ENCODE measurements at places on chromosomes 4 and X.

DNA sequence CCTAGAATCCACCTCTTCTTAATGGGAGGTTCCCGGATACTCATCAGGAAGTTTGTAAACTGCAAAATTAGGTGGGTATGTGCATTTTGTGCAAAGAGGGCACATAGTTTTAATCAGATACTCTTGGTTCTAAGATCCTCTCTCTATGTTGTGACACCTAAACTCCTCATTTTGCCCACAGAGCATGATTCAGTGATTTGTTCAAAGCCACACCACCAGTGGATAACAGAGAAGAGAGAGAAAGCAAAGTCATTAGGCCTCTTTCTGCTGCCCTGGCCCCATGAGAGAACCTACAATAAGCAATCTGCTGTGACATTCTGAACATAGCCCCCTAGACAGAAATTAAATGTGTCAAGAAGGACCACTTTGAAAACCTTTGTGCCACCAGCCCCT is 72.3 kb upstream of the STIM2 start:
- no peak for DNase-seq

- no peak for DNase-seq
Measured at GRCh38 chrX:150868625-150869024, 29.8 kb downstream of the CD99L2 start.

GRCh38 chrX:14598330-14598729 is 69.0 kb downstream of the GLRA2 start:
- no peak for DNase-seq

DNA sequence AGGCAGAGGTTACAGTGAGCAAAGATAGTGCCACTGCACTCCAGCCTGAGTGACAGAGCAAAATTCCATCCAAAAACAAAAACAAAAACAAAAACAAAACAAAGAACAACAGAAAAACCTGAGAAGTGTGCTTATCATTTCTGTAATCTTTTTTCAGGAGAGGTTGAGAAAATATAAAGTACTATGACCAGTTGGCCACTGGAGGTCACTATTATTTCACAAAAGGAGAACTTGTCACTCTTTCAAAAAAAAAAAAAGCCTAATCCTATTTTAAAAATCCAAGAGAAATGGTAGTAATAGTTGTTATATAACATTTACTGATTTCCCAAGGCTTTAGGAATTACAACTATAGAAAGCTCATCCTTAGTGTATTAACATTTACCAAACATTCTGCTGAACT is 24.9 kb upstream of the RNF150 start:
- no peak for DNase-seq

DNA sequence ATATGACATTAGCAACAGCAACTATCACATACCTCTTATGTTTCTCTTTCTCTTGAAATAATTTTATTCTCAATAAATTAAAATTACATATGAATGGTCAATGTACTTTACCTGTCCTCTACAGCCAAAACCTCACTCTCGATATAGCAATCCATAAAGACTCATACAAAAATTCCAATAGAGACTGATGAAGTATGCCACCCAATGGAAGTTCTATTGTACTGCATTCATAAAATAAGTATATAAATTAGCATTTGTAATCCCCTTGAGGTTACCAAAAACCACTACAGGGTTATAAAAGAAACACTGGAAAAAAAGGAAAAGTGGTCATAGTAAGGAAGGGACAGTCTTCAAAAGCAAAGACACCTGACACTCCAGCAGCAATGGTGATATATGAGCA is 32.8 kb downstream of the CLDN2 start:
- DNase-seq = no peak

GRCh38 chr4:159927781-159928180 is 824.9 kb downstream of the RAPGEF2 start:
- DNase-seq = no peak

DNA sequence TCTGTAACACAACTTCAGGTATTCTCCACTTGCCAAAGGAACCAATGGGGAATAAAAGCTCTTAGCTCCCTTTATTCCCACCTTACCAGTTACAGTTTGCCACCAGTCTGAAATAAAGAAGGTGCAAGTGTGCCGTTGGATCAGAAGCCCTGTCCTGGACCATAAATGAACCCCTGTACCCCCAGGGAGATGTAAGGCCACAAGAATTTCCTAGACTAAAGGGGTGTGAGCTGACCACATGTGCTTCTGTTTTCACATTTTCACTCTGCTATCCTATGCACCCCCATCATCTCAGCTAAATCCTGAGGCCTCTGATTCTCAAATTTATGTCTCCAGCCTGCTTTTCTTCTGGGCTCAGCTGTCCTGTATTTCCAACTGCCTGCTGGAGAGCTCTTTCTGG is 221.2 kb downstream of the SPRY1 start:
- no peak for DNase-seq

DNA sequence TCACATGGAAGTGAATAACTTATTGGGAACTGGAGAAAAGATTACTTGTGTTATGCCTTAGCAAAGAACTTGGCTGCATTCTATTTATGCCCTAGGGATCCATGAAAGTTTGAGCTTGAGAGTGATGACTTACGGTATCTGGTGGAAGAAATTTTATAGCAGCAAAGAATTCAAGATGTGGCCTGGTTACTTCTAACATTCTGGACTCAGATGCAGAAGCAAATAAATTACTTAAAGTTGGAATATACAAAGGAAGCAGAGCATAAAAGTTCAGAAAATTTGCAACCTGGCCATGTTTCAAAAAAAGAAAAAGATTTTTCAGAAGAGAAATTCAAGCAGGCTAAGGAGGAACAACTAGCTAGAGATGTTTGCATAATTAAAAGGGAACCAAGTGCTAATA is 252.3 kb upstream of the WDFY3 start:
- DNase-seq = no peak

DNA sequence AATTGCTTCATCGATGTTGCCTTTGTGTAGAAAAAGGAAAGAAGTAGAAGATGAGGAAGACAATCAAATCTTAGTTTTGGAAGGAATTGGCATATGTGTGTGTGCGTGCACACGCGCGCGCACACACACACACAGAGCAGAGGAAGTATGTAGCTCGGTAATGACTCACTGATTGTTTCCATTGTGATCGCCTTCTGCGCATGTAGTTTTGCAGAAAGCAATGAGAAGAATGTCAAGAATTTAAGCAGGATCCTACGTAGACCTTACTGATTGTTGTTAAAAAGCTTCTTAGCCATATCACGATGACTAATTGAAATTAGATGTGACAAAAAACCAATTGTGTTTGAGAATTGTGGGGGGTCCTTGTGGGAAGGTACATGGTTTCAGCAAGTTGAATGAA is 12.8 kb upstream of the LIMCH1 start:
- DNase-seq = no peak

GRCh38 chr4:176034499-176034898 is 31.1 kb upstream of the WDR17 start:
- no peak for DNase-seq

DNA sequence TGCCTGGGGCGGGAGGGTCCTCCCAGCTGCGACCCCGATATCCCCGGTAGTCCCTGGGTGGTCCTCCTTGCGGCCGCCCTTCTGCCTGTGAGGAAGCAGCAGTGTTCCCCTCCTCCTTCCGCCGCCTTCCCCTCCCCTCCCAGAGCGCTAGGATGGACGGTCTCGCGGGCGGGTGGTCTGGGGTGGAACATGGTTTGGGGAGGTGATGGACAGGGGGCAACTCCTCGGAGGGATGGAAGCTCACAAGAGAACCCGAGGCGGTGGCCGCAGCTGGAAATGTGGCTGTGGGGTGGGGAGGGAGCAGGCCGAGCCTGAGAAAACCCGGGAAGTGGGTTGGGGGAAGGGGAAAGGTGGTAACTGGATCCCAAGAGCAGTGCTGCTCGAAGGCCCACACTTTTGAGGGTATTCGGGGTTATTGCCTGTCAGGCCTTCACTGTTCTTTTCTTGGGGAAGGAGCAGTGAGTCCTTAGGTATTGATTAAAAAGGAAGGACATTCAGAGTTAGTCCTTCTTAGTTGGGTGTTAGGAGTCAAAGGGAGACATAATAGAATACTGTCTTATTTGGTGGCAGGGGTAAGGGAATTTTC is 581 bp downstream of the UBE2K start:
- no peak for DNase-seq

GRCh38 chr4:55269995-55270394 is 76.0 kb upstream of the SRD5A3 start:
- DNase-seq = no peak

DNA sequence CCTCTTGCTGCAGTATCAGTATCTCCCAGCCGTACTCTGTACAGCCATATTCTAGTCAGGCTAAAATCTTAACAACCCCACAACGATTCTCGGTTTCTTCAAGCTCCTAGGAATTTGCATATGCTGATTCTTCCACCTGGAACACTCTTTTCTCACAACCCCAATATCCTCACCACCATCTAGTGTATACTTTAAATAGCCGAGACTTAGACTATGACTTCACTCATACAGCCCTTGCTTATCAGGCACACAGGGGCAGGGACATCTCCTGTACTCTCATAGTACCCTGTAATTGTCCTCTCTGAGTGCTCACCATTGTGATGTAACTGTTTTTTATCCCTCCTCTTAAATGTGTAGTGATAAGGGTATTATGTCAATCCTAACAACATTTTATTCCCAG is 2126.4 kb upstream of the TENM3 start:
- DNase-seq = no peak

- no peak for DNase-seq
Measured at GRCh38 chr4:182801636-182802035, 115.5 kb downstream of the DCTD start.

DNA sequence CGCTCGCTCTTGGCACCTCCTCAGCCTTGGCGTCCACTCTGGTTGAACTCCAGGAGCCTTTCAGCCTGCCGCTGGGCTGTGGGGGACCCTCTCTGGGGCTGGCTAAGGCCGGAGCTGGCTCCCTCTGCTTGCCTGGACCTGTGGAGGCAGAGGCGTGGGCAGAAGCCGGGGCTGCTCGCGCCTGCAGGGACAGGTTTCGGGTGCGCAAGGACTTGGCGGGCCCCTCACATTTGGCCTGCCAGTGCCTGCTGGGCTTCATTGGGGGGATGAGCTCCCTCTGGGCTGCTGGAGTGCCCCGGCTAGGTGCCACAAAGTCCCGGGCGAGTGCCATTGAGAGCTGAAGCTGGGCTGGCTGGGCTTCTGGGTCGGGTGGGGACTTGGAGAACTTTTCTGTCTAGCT is 371.7 kb downstream of the FAM133A start:
- DNase-seq = no peak

DNA sequence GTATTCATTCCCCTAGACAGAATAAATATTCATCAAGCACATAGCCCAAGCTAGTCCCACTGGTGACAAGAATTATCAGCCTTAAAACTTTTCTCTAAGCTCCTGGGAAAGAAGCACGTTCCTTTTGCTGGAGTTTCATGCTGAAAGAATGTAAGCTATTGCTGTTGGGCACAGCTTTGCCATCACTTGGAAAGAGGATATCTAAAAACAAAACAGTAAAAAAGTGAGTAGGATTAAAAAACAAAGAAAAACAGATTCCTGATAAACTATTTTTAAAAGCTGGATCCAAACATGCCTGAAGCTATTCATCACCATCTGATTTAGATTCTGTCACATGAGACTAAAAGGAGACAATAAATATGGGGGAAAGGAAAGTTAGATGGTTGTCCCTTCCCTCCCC is 176.8 kb downstream of the SCFD2 start:
- DNase-seq = no peak

DNA sequence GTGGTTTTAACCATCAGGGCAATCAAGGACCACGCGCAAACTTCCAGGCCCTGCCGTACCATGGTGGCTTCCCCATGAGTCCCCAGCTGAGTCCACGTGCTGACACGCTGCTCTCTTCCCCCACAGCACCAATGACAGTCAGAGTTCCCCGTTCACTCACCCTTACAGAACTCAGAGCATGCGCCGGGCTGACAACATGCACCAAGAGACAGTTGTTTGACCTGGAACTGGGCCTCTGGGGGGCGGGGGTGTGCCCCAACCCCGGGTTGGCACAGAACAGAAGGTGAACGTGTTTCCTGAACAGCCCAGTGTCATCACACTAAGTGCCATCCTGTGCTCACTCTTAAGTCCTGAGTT is 29.4 kb downstream of the IRF2 start:
- DNase-seq = no peak

- DNase-seq = no peak
Measured at GRCh38 chr4:180710628-180711337, 1532.4 kb upstream of the TENM3 start.

- no peak for DNase-seq
Measured at GRCh38 chr4:128958194-128958593, 135.1 kb downstream of the SCLT1 start.

GRCh38 chr4:8838296-8838960 is 33.2 kb downstream of the HMX1 start:
- DNase-seq = no peak

DNA sequence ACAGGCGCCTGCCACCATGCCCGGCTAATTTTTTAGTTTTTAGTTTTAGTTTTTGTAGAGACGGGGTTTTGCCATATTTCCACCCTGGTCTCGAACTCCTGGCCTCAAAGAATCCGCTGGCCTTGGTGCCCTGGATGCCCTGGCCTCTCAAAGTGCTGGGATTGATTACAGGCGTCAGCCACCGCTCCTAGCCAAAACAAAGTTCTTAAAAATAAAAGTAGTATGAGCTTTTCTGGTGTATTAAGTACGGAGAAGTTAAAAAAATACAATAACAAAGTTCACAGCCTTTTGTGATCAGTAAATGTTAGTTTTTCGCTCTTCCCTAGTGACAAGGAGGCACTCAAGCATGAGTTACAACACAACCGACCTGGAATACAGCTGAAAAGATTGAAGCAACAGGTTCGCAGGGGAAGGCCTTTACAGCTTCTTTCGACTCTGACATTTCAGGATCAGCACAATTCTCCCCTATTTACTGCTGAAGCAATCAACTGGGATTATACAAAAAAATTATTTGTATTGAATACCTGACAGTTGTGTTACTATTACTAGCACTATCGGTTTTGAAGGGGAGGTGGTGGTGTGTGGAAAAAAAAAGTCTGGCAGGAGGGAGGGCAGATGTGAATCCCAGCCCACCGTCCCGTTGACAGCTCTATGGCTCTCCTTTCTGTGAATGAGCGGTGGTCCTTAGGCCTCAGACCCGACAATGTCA is 893 bp upstream of the METAP1 start:
- no peak for DNase-seq

DNA sequence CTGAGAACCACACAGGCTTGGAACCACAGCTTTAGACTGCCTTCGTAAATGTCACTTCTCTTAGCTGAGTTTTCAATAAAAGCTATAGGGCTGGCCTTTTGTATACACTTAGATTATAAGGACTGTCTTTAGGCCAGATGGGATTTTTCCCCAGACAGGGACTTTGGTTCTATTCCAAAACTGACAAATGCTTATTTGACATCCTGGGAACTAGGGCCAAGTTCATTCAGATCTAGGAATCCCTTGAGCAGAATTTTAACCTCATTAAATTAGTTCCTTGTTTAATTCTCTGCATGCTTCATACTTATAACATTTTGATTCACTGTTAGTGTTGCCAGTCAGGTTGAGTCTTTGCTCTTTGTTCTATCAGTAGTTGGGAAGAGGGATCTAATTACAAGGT is 23.1 kb downstream of the ZRSR2 start:
- no peak for DNase-seq

- DNase-seq = no peak
Measured at GRCh38 chrX:2490634-2491033, 10.1 kb downstream of the DHRSX start.

GRCh38 chrX:48606091-48606490 is 8.8 kb downstream of the WDR13 start:
- no peak for DNase-seq
